Right cardiac atrium (tissue), 5 donors: ENCODE measurements at places on chromosomes 1 and 21. TPM values are rescaled to one million over a fixed set of nuclear protein-coding genes. Genes with fewer than 3 reads are reported as not detected.

GRCh38 chr1:110047463-110047862, 13.0 kb downstream of the STRIP1 start:
- no peak for DNase-seq

CYP2J2 gene
- polyA plus RNA-seq, result 75.3 TPM

GRCh38 chr21:40947713-40948112, 100.8 kb upstream of the DSCAM start:
- DNase-seq, result no peak

DNA sequence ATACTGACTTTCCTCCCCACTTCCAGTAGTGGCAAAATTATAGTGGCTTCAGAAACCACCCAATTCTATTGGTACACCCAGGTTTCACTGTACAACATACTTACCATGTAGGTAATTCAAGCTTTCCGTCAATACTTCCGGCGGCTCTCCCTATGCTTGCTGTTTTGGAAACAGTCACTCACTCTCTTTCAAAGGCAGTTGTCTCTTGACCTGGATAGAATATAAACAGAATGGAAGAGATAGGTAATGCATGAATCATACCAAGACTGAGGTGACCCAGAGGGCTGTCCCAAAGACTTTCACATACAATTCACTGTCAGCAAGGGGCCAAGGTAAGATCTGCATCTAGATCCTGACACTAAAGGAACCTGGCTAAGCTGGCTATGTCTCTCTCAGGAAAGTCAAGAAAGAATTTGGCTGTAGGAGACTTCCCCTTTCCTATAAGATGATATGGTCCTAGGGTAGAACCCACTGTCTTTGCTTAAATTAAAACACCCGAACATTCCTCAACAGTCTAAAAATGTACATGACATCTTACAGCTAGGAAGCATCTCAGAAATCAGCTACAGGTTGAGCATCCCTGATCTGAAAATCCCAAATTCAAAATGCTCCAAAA, 59.6 kb downstream of the LUZP1 start:
- no peak for DNase-seq

ADGRL4 gene
- polyA plus RNA-seq, result 9.9 TPM

MRAP gene
- polyA plus RNA-seq, result 4.7 TPM

KRTAP19-3 gene
- not detected for polyA plus RNA-seq
